GM12892 (cell line): ENCODE measurements at places on chromosomes 5 and 9.

DNA sequence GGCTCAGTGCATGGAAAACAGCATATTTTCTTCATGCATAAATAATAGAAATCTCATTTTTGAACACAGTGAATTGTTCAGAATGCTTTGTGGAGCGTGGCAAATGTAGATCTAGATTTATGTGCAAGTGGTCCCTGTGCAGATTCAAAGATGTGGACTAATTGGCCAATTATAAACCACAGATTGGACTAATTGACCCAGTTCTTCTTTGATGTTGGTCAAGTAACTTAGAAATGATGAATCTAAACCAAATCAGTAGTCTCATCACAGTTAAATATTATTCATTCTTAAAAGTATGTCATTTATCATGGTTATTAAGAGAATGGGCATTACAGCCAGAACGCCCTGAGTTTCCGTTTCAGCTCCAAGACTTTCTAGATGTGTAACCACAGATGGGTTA lies 11.7 kb upstream of the PDE4D start:
- no peak for DNase-seq

- DNase-seq, result no peak
Measured at GRCh38 chr9:133712221-133713100, 25.7 kb downstream of the SARDH start.

DNA sequence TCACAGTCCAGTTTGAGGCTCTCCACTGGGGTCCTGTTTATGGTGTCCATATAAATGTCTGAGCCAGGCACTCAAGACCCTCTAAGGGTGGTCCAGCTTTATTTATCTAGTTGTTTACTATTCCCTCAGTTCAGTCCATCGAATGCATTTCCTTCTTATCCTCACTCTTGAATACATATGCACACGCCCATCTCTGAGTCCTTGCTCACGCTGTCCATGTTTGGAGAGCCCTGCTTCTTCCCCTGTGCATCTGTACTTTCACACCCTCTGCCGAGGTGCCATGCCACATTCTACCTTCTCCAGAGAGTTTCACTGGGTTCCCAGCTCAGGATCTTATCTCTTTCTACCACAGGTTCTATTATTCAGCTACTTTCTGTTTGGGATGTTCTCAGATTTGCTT lies 30.2 kb upstream of the SEMA6A start:
- no peak for DNase-seq

DNA sequence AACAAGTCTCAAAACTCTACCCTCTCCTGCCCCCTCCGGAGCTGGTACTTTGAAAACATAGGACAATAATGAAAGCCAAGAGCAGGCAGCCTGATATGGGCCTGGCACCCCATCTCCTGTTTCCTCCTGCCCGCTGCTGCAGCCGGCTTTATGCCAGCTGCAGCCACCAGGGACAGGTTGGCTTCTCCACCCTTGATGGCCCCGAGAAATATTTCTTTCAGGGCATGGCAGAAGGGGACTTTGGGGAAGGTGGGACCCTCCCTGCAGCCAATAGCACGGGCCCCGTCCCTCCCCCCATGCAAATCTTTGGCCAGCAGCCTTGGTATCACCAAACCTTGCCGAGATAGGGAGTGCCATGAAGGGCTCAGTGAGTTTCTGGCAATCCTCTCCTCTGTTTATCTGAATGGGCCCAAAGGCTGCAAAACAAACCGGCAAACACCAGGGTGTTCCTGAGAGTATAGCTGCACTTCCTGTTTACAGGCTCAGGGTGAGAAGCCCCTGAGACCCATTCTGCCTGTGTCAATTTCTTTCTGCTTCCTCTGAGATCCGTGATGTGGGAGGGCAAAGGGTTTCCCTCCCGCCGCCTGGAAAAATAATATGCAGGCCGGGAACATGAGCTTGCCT lies 73.4 kb upstream of the BOD1 start:
- peak; percentile 47 for DNase-seq

DNA sequence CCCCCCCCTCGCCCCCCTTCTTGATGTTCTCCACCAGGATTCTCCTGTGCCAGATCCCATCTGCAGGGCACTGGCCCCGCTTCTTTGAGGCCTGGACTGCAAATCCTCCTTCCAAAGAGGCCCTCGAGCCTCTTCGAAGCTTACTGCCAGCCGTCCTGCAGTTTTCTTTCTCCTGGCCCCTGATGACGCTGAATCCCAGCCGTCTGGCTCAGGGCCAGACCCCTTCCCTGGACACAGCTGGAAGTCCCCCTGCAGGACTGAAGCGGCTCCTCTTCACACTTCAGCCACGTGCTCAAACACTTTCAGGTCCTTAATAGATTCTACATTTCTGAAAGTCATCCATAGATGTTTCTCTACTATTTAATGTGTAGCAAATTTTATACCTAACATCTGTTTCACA lies 121.5 kb downstream of the EHMT1 start:
- DNase-seq, result no peak

- no peak for DNase-seq
Measured at GRCh38 chr5:132020568-132021339, 9.3 kb upstream of the ACSL6 start.

GRCh38 chr5:24923400-24923799 lies 278.6 kb upstream of the CDH10 start:
- no peak for DNase-seq
